Stimulated activated CD4-positive, alpha-beta T cell treated with anti-CD3 and anti-CD28 coated beads, Interleukin-15, amount 100 ng/mL, for 1 hour (primary cell): ENCODE measurements at places on chromosomes 4 and X.

DNA sequence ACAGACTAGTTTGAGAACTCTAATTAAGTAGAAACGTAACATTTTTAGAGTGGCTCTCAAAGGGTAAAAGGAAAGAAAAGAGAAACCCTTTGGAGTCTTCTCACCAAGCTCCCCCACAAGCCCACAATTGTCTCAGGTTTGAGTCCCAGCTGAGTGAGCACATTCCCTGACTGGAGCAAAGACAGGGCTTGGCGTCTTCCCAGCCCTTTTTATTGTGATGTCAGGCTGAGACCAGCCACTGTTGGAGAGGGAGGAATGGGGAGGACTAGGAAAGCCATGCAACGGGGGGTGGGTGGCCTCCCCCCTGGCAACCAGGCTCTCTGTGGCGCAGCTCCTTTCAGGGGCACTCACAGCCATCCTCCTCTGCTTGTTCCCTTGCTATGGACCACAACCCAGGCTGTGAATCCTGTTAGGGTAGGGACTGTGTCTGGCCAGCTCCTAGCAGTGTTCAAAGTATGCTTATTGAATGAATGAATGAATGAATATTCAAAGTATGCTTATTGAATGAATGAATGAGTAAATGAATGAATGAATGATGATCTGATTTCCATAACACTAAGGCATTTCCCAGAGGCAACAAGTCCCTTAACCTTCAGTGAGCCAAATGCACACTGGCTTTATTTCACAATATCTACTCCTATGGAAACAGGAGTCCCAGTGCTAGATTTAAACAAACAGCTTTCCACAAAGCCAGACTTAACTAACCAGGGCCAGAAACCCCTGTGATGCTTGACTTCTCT is 413.3 kb downstream of the MID1IP1 start:
- DNase-seq, result no peak

- DNase-seq, result no peak
These were observed 758 bp downstream of the IQSEC2 start for GRCh38 chrX:53280331-53281320.

GRCh38 chrX:74286950-74287740 is 16.8 kb upstream of the ZCCHC13 start:
- DNase-seq, result no peak

- no peak for DNase-seq
These were observed 99.0 kb downstream of the PHKA2 start for GRCh38 chrX:18884916-18885315.

GRCh38 chrX:113275804-113276203 is 435.2 kb upstream of the AMOT start:
- DNase-seq, result no peak

DNA sequence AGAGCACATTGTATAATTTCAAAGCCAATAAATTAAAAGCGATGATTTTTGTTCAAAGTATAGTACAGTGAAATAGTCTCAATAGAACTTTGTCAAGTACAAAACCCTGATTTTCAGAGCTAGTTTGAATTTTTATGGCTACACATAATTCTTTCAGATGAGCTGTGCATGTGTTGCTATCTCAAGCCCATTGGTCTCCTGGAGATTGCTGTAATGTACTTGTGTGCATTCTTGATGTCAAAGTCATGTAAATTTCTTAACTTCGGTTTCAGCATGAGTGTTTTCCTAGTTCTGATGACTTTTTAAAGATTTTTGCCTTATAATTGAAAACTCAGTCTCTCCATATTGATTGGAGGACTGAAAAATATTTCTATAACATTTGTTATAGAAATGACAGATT is 200.8 kb downstream of the CEP135 start:
- no peak for DNase-seq

- no peak for DNase-seq
These were observed 71.6 kb downstream of the PRRG1 start for GRCh38 chrX:37420756-37421155.

- DNase-seq, result no peak
These were observed 2.5 kb upstream of the GABRE start for GRCh38 chrX:151977009-151977408.

DNA sequence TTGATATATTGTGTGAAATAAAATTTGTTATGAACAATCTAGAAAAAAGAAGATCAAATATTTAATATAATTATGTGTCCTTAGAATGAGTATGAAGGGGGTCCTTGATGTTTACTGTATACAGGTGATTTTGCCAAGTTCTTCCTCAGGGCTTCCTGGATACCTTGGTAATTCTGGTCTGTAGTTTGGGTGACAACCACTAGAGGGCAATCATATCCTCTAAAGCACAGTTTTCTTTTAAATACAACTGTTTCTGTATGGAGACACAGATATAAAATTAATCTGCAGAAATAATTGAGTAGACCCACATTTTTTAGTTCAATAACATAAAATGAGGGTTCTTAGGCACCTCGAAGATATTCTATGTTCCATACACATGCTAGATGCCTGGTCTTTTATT is 157.7 kb downstream of the SPANXN1 start:
- no peak for DNase-seq

DNA sequence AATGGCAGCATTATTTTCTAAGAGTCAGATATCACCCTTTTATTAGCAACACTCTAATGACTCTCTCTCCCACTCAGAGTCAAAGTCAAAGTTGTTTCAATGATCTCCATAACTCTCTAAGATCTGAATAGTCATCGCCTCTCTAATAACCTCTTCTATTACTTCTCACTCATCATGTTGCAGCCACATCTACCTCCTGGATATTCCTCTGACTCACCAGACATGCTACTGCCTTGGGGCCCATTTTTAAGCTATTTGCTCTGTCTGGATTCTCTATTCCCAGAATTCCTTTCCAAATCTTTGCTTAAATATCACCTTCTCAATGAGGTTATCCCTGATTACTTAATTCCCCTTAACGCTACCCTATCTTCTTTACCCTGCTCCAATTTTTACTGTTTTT is 391.8 kb upstream of the MAGEB16 start:
- DNase-seq, result no peak

DNA sequence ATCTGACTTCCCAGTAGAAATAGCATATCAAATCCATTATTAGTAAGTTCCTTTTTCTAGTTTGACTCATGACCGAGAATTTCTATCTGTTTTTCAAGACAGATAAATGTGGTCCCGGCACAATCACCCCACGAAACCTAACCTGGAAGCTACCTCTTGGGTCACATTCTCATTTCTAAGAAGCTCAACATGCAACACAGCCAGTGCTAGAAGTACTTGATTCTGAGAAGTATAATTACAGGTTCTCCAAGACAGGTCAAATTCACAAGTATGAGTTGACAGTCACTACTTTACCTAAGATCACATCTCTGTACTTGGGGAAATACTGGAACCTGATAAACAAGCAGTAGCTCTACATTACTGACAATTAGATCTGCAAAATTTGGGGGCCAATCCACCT is 54.0 kb upstream of the PLAC1 start:
- DNase-seq, result no peak

DNA sequence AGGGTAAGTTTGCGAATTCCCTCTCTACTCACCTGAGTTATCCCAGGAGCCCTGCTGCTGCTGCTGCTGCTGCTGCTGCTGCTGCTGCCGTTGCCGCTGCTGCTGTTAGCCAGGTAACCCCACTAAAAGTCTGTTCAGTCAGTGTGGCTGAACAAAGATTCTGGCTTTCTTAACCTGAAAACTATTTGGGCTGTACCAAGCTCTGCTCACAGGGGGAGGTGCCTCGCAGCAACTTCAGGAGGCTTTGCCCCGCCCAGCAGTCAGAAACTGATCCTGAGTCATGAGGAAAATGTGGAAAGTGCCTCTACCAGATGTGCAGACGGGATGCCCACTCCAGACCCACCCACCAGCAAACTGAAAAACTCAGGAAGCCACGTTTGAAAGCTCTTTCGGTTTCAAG is at the start of gene CAPN6:
CAPN6 (minus strand) TSS at position 145 of the 400 bp plus-strand sequence. CDS start 6,547 bp downstream, outside the sequence.
- no peak for DNase-seq

GRCh38 chrX:44274096-44274495 is 69.4 kb downstream of the EFHC2 start:
- no peak for DNase-seq

GRCh38 chr4:77189412-77189811 is 32.4 kb downstream of the CCNG2 start:
- DNase-seq, result no peak

DNA sequence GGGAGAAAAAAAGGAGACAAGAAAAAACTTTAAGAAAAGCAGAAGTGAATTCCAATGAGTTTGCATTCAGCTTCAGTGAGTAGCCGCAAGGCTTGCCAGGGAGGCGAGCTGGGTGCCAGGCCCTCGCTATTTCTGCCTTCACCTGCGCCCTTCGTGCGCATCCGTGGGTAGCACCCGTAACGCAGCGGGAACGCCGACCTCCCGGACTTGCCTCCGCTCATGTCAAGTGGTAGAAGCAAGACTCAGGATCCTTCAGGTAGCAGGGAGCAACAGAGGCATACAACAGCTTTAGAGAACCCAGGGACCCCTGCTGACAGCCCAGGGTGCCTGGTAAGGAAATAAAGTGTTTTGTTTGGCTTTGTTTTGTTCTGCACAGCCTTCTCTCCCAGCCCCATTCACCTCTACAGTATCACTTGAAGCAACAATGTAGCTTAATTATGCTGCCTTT is 140.0 kb upstream of the BCOR start:
- no peak for DNase-seq

DNA sequence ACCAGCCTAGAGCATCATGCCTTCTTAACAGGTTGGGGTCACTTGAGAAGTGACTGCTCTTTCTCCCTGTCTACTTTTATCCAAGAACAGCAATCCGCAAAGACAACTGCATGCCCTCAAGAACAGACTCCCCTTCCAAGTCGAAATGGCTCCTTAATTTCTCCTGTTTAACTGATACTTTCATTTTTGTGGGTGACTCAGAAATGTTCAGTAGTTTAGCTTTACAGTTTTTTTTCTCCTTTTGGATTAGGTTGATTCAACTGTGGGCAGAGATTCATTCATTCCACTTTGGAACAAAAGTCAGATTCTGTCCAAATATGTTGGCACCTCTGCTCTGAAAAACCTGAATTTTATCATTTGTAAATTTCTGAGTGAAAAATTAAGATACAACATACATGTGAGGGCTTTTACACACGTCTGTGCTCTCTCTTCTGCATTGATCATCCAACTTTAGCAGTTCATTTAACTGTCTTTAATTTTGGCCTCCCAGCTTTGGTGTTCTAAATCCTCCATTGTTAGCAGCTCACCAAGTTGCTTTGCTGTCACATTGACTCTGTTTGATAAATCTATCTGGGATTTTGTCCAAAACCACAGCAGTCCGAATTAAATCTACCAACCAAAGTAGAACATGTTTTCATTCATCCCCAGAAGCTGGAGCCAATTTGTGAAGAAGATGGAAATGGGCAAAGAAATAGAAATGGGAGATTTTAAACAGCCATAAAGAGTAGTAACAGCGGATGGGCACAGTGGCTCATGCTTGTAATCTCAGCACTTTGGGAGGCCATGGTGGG is 50.0 kb downstream of the HOPX start:
- DNase-seq, result no peak

GRCh38 chr4:157052429-157053040 is 23.4 kb upstream of the GLRB start:
- no peak for DNase-seq

- DNase-seq, result no peak
These were observed 99.3 kb downstream of the TEX11 start for GRCh38 chrX:70808942-70809940.

DNA sequence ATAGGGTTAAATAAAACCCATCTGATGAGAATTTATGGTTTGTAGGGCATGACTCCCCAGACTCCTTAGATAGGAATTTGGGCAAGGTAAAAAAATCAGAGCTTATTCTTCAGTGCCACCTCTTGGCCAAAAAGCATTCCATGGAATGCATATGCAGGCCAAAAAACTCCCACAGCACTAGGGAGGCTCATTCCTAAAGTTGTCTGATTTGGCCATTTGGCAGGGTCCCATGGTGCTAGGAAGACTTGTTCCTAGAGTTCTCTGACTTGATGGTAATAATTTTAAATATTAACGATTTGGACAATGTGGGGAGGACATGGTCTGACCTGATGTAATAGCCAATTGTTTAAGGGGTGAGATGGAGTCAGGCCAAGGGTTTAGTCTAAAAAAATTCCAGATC is 93.0 kb downstream of the SPIN4 start:
- DNase-seq, result no peak
